ENCODE measurements at places on chromosomes 5 and 9. TPM values are rescaled to one million over a fixed set of nuclear protein-coding genes. Genes with fewer than 3 reads are reported as not detected.
A peak's percentile ranks its signal among the peaks of the same experiment; 100 is the strongest.

- DNase-seq: no peak
These were observed 146.0 kb downstream of the CD180 start for GRCh38 chr5:67050635-67051034.

Gene MLLT3
- 21.1 TPM for total RNA-seq

DNA sequence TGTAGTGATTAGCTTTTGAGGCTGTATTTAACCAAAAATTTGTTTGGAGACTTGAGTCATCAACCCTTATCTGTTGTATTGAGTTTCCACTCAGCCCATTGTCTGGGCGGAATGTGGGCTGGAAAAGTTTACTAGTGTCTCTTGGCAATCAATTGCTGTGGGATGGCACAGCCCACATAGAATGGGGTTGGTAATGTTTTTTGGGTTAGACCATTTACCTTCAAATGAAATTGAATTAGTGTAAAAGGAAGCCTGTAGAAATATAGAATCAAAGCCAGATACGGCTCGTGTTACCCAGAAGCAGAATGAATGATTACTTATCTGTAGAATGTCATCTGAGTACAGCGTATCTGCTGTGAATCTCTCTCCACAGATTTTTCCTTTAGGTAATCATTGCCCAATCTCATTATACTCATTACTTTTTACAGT lies 142.9 kb downstream of the AOPEP start:
- peak; percentile 36 for DNase-seq

GRCh38 chr9:27766073-27766835 lies 193.0 kb upstream of the C9orf72 start:
- no peak for DNase-seq

Gene PCDHGA11
- total RNA-seq: 5.4 TPM

- DNase-seq: no peak
These were observed 110.1 kb upstream of the MAP3K1 start for GRCh38 chr5:56705217-56705616.

GRCh38 chr9:110006657-110007056 lies 201.3 kb downstream of the C9orf152 start:
- DNase-seq: no peak

Gene GABRA6
- total RNA-seq: not detected

Gene HMHB1
- not detected for total RNA-seq

- peak; percentile 85 for DNase-seq
These were observed 182.8 kb upstream of the SLC27A6 start for GRCh38 chr5:128782446-128782845.

DNA sequence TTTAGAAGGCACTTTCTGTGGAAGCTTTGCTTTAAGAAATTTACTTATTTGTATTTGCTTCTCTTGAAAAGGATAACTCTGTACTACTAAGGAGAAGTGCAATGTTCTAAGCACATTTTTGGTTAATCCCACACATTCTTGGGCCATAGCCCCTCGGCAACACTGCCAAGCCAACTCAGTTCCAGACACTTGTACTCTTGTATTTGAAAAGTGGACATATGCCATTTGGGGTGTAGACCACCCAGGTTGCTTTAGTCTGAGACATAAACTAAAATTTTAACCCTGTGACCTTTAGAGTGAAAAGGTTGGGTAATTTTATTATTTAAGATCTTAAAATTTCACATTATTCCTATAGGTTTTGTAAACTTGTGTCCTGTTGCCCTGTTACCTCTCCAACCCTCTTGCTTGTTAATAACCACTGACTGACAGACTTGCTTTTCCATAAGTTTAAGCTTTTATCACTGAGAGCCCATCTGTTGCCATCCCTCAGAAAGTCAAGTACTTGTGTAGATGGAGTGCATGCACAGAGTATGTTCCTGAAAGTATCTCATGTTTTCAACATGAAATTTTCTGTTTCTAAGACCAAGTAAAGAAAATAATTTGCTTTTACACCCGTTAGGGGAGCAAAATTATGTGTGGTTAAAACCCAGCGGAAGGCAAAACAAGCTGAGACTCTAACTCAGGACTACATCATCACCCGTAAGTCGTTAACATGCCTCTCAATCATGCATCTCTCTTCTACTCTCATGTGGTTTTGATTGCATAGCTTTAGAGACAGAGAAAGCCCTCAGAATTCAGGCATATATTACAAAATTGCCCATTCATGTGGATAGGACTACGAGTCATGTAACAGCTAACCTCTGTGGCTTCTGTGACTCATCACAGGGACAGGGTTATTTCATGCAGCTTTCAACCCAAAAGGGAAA lies 117.3 kb downstream of the GDNF start:
- peak; percentile 96 for DNase-seq

DNA sequence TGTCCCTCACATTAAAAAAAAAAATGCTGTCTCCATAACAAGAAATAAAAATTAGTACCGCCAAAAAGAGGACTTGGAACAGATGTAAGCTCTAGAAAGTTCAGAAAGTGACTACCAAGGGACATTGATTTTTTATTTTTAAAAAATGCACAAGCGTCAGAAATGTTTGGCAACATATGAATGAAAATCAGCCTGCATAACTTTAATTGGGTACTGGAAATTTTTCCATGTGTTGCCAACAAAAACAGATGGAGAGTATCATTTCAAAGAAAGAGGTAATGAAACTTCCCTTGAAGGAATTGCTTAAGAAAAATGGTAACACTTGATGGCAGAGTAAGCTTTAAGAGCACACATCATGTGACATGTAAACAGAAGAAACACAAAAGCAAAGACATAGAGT lies 47.2 kb downstream of the OR2K2 start:
- no peak for DNase-seq

Gene KIF27
- 1.6 TPM for total RNA-seq

DNA sequence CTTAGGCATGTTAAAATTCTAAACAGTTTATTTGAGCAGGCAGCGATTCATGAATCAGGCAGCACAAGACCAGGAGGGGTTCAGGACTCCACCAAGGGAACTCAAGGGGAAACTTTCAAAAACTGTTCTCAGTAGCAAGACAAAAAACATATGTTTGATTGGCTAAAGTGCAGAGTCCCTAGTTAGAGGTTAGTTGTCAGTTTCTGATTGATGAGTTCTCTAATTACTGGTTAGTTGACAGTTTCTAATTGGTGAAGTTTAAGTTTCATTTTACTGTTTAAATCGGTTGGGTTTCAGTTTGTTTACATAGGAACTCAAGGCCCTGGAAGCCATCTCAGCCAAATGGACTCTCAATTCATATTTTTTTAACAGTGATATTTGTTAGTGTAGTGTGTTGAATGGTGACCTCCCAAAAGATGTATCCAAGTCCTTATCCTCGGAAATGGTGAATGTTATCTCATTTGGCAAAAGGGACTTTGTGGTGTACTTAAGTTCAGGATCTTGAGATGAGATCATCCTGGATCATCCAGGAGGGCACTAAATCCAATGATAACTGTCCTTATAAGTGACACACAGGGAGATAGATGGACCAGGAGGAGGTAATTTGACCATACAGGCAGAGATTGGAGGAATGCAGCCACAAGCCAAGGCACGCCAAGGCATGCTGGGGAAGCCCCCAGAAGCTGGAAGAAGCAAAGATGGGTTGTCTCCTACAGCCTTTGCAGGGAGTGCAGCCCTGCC lies 219.2 kb upstream of the RAI14 start:
- peak; percentile 79 for DNase-seq

GRCh38 chr5:32802764-32803163 lies 91.6 kb downstream of the NPR3 start:
- DNase-seq: no peak

DNA sequence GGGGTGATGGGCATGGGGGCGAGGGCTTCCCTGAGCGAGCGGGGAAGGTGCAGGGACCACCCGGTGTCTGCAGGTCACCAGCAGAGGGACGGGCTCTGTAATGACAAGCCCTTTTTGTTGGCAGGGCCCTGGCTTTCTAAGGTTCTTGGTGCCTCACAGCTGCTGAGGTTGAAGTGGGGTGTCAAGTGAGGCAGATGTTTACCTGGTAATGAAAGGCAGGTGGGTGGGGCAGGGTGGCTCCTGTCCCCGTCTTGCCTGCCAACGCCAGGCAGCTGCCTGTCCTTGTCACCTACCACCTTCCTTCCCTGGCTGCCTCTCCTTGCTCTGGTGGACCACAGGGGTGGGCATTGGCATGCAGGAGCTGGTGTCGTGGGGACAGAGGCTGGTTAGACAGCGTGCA lies 41.0 kb upstream of the SEMA4D start:
- no peak for DNase-seq

GRCh38 chr9:33446240-33446945 lies 1.0 kb downstream of the AQP3 start:
- no peak for DNase-seq

Gene SLC25A25
- total RNA-seq: 17.9 TPM

GRCh38 chr9:97387936-97388684 lies 23.8 kb upstream of the TDRD7 start:
- DNase-seq: no peak

Gene MAMDC4
- total RNA-seq: 0.28 TPM

DNA sequence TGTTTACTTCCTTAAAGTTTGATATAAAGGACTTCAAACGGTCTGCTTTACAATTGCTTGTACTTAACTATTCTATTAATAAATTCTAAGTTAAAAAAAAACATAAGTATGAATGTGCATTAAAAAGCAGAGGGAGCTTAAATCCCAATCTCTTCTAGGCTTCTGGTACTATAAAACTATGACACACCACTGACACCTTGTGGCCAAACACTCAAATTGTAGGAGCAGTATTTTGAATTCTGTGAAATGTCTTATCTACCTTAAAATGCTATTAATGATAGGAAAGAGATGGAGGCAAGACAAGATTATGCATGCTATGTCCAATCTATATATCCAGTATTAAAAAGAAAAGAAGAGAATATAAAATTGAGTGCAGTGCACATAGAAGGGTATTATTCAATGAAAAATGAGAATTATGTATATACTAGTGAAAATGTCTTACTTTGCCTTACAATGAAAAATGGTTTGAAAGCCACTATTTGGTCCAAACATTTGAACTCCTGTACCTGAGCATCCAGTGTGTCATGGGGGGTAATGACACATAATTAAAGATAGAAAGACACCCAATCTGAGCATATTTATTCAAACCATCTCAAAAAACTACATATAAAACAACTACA lies 87.6 kb downstream of the ERP44 start:
- DNase-seq: peak; percentile 67

DNA sequence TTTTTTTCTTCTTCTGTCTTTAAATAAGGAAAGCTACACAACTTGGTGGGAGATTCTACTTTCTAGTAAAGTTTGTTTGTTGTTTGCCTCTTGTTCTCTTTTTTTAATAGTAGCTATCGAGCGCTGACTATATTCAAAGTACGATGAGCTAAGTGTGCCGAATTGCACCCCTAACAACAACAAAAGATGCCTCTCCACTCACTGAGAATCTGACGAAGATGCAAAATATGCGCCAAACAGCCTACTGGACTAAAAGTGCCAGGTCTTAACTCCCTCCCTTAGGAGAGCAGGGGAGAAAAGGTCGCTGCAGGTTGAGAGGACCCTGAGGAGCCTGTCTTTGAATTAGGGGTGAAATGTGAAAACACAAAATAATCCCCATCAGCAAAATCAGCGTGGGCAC lies 713.8 kb upstream of the WWC1 start:
- DNase-seq: no peak

DNA sequence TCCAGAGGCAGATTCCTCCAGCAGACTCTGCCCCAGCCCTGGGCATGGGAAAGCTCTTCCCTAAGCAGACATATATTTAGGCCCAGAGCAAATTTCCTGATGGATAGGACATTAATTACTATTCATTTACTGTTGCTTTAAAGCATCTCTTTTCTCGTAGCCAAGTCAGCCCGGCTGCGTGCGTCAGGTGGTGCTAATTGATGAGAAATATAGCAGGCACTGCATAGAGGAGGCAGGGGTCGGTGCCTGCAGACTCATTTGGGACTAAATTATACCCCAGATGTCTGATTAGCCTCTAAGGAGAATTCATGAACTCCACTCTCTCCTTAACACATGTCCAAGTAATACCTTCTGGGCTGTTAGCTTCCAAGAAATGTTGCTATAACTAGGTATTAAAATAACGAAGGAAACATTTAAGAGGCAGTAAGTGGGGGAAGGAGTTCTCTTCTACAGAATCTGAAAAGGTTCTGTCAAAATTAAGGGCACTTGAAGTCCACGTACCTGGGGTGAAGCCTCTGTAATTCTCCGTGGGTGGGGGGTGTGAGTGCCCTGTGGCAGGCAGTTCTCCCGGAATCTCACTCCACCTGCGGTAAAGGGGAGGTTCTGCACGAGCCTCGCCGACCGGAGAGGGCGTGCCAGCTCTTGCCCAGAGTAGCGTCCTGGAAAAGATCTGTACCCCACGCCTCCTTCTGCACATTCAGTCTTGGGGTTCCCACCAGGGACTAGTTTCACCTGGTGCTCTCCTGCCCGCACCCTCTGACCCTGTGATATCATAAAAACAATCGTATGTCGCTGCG lies 115.9 kb upstream of the FCN2 start:
- DNase-seq: no peak

DNA sequence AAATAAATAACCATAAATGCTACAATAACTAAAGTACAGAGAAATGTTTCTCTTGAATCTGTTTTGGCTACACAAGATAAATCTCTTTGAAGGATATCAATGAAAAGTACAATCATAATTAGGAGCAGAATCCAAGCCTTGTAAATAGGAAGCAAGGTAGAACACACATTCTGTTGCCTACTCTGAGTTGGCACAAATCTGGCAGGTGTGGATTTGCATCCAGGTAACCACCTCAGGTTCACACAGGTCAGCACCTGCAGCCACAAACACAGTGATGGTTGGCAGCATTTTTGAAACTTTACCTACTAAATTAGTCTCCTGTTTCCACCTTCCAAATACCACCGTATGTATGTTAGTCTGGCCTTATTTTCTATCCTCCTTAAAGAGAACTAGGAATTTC lies 105.3 kb upstream of the PIK3R1 start:
- DNase-seq: no peak

- DNase-seq: no peak
These were observed 107.1 kb upstream of the FTMT start for GRCh38 chr5:121744577-121744976.

- DNase-seq: no peak
These were observed 665 bp upstream of the BTF3 start for GRCh38 chr5:73497497-73498056.

Gene TEK
- total RNA-seq: 10.8 TPM

DNA sequence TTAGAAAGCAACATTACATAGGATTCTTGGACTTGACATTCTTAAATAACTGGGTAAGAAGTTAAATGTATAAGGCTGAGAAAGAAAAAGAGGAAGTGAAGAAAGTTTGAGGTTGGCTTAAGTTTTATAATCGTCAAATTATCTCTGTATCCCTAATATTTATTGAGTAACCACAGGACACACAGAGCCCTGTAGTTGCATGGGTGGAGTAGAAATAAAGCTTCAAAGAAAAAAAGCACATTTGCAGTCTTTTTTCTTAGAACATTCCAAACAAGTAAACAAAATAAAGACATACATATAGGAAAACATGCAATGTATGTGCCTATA lies 137.0 kb downstream of the CCDC192 start:
- DNase-seq: no peak
